ENCODE measurements at places on chromosomes 5 and 9. TPM values are rescaled to one million over a fixed set of nuclear protein-coding genes. Genes with fewer than 3 reads are reported as not detected.

Gene COL23A1
- total RNA-seq = not detected

DNA sequence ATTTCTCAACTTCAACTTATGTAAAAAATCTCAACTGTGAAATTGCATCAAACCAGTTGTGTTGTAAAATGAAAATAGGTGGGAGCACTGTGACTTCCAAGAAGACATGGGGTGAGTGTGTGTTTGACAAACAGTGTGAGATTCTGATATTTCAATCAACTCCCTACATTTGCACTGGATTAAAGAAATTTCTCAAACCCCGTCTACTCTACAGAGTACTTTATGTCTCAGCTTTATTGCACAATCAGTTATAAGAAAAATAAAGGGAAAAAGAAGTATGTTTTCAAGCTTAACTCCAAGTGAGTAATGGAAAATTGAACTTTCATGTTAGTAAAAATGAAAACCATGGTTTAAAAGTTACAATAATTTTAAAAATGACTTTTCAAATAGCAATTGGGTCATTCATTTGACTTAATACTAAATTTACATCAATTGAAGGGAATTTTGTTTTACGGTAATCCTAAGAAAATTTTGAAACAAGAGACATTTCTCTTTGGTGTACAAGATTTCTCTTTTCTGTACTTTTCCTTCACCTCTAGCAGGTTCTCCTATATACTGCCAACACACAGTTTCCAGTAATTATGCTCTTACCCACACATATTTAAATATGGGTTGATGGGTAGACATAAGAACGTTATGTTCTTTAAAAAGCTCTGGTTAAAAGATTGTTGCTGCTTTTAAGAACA is 80.3 kb downstream of the CDO1 start:
- DNase-seq = no peak

DNA sequence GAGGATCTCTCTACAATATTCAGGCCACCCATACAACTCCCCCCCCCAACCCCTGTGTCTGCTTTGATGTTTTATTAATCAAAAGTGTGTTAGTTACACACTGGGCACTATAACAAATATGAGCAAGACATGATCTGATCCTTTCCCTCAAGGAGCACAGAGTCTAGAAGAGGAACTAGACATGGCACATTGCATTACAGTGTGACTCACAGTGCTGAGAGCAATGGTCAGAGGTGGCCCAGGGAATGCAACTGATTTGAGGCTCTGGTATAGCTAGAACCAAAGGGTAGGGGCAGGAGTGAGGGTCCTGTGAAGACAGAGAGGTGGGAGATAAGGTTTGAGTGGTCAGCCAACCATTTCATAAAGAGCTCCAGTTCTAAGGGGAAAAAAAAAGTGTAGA is 539.2 kb downstream of the ACTL7B start:
- DNase-seq = no peak

DNA sequence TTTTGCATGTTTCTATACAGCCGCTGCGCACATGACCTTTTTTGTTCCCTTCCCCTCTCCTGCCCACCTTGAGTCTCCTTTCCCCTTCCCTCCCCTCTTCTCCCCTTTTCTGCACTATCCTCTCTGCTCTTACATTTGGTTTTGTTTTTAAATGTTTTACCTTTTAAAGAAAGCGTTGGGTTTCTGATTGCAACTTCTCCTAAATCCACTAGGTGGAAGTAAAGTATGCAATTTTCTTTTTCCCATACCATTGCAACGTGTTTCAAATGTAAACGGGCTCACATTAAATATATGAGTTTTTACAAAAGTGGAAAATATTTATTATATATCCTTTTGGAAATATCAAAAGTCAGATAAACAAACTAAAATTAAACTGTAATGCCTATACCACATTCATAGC is 500.9 kb downstream of the DIRAS2 start:
- peak; percentile 48 for DNase-seq

GRCh38 chr5:134949316-134949715 is 18.4 kb upstream of the CATSPER3 start:
- no peak for DNase-seq

GRCh38 chr9:130107955-130108354 is 54.2 kb downstream of the GPR107 start:
- DNase-seq = no peak
